Esophagus muscularis mucosa (tissue), 4 donors: ENCODE measurements at places on chromosomes 7 and 10. TPM values are rescaled to one million over a fixed set of nuclear protein-coding genes. Genes with fewer than 3 reads are reported as not detected.

Gene CFAP58
- total RNA-seq = 0.71 TPM

Gene ARL5B
- 8.7 TPM for total RNA-seq

Gene CYP26C1
- total RNA-seq = under 0.01 TPM

Gene C7orf25
- total RNA-seq = 4.6 TPM

Gene PRF1
- total RNA-seq = 1.6 TPM

Gene PLEKHA1
- total RNA-seq = 101 TPM

Gene ZNF107
- 1.8 TPM for total RNA-seq

Gene ADAMTS14
- not detected for total RNA-seq
